Heart right ventricle (tissue), 16 donors: ENCODE measurements at places on chromosomes 2 and 18. TPM values are rescaled to one million over a fixed set of nuclear protein-coding genes. Genes with fewer than 3 reads are reported as not detected.

GRCh38 chr2:219629976-219630695, 2.7 kb downstream of the SLC4A3 start:
- peak; percentile 59 for DNase-seq

- no peak for DNase-seq
These were observed 83.5 kb upstream of the CCDC195 start for GRCh38 chr2:224799691-224800090.

Gene CEP68
- 13.0 TPM for total RNA-seq

- no peak for DNase-seq
These were observed 141.2 kb upstream of the LGALSL start for GRCh38 chr2:64312622-64313397.

- no peak for DNase-seq
These were observed 15.8 kb upstream of the ASPRV1 start for GRCh38 chr2:69977186-69977585.

Gene GNLY
- total RNA-seq, result 1.1 TPM
